ENCODE measurements at places on chromosomes 4 and X. TPM values are rescaled to one million over a fixed set of nuclear protein-coding genes. Genes with fewer than 3 reads are reported as not detected.

DNA sequence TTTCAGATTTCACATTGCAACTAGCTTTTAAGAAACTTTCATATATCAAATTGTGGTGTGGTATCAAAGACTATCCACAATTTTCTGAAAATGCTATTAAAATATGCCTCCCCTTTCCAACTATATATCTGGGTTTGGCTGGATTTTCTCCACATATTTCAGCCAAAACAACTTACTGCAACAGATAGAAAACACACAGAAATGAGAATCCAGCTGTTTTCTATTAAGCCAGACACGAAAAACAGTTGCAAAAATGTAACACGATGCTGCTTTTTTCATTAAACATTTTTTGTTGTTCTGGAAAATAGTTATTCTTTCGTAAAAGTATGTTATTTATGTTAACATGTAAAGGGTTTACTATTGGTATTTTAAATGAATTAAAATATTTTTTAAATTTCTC, 33.1 kb downstream of the DCTD start:
- no peak for ATAC-seq

- no peak for ATAC-seq
Measured at GRCh38 chrX:121179972-121180371, 132.6 kb downstream of the GLUD2 start.

DNA sequence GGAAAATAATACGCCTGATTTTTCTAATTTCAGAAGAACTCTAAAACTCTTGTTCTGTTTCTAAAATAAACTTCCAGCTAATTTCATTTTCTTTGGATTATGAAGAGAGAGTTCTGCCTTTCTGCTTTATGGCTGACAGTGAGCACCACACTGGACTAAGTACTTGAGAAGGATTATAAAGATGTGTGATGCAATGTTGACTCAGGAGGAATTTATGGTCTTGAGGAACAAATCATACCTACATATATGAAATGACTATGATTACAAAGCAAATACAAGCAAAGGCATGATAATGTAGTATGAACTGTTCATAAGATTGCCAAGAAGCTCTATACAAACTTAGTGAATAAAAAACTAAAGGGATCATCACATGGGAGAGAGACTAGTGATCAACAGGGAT, 13.0 kb upstream of the SLC25A5 start:
- ATAC-seq, result peak; percentile 81

Gene ZXDB
- total RNA-seq, result 2.9 TPM

- ATAC-seq, result no peak
Measured at GRCh38 chr4:173538148-173538908, 8.3 kb upstream of the HAND2 start.

Data from esophagus mucosa (tissue), 1 donor.